Esophagus squamous epithelium (tissue), 5 donors: ENCODE measurements at places on chromosomes 2 and 18.

- DNase-seq: no peak
Measured at GRCh38 chr18:9885170-9886004, at the start of gene TXNDC2. Gene TXNDC2 (plus strand): TSS chr18:9885973. CDS start chr18:9886681, 708 bp downstream.

GRCh38 chr2:5250482-5250881, 441.7 kb upstream of the SOX11 start:
- DNase-seq: no peak

- DNase-seq: no peak
Measured at GRCh38 chr2:172276961-172277360, 150.4 kb upstream of the ITGA6 start.

GRCh38 chr18:62518460-62519375, 4.1 kb upstream of the ZCCHC2 start:
- no peak for DNase-seq

DNA sequence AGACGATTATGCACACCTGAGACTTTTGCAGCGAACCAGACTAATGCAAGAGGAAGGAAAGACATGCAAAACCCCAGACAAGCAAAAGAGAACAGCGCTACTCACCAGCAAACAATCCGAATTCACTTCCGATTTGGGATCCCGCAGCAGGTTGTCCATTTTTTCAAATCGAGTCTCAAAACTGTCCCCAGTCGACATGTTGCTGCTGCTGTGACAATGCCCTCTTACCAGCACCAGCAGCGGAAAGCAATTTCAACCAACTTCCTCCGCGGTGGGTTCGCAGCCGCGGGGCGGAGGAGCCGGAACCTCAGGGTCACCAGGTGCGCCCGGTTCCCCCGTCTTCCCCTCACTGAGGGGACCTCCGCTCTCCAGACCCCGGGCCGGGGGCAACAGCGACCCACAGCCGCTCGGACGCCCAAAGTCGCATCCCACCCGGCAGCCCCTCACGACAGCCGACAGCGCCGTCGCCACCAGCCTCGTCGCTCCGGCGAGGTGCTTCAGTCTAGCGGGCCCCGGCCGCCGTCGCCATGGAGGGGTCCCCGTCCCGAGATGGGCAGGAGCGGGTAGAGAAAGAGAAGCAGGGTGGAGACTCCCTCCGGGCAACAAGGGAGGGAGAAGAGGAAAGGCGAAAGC, 784 bp downstream of the ROCK1 start:
- DNase-seq: no peak

DNA sequence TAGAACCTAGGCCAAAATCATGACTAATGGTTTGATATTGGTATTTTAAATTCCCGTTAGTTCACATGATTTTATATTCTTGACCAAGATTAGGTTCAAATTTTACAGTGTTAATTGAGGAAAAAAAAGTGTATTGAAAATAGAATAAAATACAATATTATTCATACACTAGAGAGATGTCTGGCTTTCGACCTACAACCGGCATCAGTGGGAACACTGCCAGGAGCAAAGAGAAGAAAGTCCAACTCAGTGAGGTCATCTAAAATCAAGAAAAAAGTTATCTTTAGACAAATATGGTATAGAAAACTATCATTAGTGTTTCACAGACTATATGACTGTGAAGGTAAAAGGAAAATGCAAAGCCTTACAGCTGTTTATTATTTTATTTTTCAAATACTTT, 81.5 kb downstream of the PIGN start:
- DNase-seq: no peak

GRCh38 chr2:1756456-1756855, 12.1 kb upstream of the PXDN start:
- DNase-seq: no peak

DNA sequence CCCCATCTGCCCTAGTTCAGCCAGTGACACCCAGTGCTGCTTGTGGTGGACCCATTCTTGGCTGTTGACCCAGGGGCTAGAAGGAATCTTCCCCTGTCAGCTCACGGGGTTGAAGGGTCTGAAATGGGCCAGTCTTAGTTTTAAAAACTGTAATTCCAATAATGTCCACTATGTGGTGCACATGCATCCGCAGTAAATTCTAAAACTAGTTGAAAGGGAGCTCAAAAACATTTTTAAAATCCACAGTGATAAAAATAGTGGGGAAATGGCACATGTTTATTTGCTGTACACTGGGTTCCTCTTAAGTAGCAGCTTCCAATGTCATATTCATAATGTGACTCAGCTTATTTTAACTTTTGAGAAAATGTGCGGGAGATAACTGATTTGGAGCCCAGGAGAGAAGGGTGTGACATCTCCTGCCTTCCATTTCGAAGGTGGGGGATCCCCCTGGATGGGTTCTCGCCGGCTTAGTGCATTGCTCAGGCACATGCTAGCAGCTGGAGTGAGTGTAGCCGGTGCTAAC, 32.8 kb downstream of the GRHL1 start:
- no peak for DNase-seq

DNA sequence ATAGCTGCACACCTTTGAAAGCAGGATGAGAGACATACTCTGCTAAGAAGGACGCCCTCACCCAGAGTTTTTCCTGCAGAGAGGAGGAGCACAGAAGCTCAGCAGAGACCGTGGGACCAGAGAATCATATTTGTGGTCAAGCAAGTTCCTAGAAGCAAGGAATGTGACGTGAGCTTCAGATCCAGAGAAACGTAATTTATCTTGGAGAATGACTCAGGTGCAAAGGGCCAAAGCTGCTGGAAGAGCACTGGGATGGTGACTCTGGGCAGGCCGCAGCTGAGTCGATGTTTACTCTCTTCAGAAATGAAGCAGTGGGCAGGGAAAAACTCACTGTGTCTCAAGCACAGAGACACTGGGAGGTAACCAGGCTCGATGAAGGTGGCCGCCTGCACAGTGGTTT, 50.1 kb upstream of the IGFBP2 start:
- no peak for DNase-seq

DNA sequence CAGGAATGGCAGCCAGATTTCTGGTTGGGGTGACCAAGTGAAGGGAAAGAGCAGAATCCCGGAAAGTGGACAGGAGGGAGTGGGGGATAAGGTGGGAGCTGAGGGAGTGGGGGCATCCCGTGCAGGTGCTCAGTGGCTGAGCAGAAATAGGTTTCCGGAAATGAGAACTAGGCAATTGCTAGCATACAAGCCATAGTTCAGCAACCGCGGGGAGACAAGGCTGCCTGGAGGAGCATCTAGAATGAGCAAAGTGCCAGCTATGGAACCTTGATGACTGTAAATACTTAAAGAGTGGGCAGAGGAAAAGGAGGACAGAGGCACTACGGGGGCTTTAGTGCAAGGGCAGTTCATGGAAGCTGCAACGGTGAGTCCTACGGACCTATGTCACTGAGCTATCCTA, 220.2 kb downstream of the BCL11A start:
- no peak for DNase-seq

- no peak for DNase-seq
Measured at GRCh38 chr2:110115291-110116032, at the start of gene MALL. Gene MALL (minus strand): TSS chr2:110115822. CDS start chr2:110115792, 30 bp downstream.

GRCh38 chr2:216866515-216867095, 6.7 kb upstream of the TNP1 start:
- DNase-seq: no peak

GRCh38 chr2:236777408-236777807, 207.8 kb downstream of the ACKR3 start:
- DNase-seq: no peak

- DNase-seq: no peak
Measured at GRCh38 chr18:45412577-45412976, 202.7 kb upstream of the SLC14A2 start.

DNA sequence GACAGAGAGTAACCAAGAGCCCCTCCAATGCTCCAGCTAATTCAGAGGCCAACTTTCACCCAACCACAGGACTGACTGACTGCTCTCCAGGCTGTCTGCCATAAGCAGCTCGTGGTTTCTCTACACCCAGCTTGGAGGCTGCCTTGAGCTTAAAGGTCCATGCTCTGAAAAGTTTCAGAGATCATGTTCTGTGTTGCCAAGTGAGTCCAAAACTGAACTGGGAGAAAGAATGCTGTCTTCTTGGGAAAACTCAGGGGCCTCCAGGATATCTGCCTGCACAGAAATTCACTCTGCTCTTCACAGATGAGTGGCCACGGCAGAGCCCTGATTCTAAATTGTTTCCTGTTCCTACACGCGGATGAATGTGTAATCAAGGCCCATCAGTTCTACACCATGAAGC, 51.1 kb downstream of the LPIN2 start:
- DNase-seq: no peak

DNA sequence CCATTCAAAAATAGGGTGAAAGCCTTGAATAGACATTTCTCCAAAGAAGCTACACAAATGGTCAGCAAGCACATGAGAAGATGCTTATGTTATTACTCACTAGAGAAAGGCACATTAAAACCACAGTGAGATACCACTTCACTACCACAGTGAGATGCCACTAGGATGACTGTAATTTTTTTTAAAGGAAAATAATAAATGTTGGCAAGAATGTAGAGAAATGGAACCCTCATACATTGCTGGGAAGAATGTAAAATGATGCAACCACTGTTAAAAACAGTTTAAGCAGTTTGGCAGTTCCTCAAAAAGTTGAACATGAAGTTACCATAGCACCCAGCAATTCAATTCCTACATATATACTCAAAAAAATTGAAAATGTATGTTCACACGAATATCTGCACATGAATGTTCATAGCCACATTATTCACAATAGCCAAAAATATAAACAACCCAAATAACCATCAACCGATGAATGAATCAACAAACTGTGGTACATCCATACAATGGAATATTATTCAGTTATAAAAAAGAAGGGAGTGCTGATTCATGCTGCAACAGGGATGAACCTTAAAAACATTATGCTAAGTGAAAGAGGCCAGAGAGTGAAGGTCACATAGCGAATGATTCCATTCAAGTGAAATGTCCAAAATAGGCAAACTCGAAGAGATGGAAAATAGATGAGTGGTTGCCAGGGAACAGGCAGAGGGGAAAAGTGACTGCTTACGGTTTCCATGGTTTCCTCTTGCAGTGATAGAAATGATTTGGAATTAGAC, 156.2 kb upstream of the NDUFV2 start:
- DNase-seq: no peak

- DNase-seq: no peak
Measured at GRCh38 chr2:18597618-18598017, 8.2 kb upstream of the NT5C1B start.

DNA sequence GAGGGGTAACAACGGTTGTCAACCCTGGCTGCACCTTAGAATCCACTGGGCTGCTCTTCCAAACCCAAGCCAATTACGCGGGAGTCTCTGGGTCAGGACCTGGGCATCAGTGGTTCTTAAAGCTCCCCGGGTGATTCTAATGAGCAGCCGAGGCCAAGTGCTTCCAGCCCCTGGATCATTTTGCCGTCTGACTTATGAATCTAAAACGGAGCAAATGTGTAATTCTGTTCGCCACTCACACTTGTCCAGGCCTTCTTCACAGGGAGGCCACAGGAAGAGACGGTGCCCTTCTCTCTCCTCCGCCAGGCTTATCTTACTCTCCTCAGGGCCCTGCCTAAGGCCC, 78.5 kb downstream of the MCFD2 start:
- no peak for DNase-seq

GRCh38 chr2:152716805-152717227, 445 bp downstream of the PRPF40A start:
- no peak for DNase-seq

DNA sequence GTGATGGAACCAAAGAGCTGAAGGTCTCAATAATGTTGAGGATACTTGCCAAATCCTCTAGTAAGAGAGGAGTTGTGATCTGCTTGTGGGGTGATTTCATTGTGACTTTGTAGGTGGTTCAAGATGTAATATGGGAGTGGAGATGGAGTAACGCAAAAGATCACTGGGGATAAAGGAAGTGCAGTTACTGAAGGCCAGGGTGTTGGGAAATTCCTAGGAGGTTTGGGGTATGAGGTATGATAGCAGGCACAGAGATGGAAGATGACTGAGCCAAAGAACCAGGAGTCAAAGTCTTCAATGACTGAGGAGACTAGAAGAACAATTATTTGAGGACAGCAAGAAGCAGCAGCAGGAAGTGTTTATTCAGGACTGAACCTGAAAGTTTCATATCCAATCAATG, 222.6 kb downstream of the NCKAP5 start:
- no peak for DNase-seq

DNA sequence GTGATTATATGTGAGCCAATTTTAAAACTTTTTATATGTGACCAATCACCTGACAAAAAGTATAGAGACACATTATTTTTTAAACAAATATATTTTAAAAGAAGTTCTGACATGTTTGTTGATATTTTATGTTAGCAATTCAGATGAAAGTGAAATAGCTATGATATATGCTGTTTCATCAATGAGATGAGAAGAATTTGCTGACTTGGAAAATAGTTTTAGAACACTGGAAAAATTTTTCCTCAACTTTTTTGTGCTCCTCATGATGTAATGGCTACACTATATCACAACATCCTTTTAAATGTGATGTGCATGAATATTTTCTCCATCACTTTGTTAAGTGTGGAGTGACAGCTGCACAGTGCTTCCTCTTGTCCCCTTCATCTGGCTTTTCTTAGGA, 434.0 kb downstream of the PLCL1 start:
- DNase-seq: no peak
